ENCODE measurements at places on chromosomes 7 and 10.

DNA sequence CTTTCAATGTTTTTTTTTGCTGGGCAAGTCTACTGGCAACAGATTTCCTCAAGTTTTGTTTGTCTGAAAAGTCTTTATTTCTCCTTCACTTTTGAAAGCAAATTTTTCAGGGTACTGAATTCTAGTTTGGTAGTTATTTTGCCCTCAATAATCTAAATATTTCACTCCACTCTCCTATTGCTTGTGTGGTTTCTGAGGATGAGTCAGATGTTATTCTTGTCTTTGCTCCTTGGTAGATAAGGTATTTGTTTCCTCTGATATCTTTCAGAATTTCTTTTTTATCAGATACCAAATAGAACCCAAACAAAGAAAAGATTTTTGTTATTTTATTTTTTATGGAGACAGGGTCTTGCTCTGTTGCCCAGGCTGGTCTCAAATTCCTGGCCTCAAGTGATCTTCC is 99.2 kb upstream of the MALRD1 start:
- no peak for DNase-seq

DNA sequence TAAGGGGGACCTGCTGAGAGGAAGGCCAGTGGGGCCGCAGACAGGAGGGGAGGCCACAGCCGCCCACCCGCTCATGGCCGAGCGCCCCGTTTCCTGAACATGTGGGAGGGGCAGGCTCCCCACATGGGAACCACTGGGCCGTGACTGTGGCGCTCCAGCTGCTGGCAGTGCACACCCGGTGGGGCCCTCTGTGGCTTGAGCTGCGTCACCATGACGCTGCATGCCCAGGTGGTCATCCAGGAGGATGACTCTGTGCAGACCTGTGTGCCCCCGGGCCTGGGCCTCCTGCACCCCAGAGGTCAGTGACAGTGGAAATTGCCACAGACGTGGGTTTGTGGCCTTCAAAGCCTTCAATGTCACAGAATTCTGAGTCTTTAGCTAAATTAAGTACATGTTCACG is 85.1 kb downstream of the MGMT start:
- DNase-seq, result no peak

DNA sequence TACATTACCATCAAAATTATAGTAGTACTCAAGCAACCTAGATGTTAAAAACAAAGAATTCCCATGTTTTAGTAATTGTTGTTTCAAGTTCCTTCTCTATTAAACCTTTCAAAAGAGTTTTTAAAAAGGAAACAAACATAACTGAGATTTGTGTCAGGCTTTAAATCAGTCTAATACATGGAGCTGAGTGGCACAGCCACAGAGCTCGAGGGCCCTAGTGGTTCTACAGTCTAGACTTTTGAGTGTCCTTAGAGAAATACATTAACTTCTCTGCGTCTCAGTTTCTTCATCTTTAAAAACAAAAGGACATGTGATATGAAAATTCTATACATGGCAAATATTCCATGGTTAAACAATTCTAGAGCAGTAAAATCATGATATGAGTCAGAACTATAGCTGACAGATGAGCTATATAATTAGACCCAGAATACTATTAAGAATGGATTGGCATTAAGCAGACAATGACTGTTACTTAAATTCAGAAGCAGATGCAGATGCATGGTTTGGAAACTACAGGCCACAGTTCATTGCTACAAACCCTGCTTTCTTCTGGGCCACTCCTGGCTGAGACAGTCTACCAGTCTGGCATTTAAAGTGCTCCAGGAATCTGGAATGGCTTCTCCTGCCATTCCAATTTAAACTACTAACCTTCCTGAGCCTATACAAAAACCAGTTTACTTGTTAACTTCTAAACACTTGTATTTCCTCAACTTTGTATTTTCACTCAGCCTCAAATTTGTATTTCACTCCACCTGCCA is 77.4 kb downstream of the EPC1 start:
- no peak for DNase-seq

GRCh38 chr10:129517680-129518057 is 50.6 kb downstream of the MGMT start:
- no peak for DNase-seq

DNA sequence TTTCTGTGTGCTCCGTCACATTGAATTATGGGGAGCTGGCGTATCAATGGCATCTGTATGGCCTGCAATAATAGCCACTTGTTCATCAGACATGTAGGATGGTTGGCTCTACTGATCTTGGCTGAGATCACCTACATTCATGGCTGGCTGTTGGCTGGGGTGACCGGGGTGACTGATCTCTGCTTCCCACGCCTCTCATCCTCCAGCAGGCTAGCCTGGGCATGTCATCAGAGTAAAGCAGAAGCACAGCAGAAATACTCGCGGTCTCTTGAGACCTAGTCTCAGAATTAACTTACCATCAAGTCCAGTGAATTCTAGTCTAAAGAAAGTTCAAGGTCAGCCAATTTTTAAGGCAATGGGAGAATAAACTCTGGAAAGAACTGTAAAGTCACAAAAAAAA is 257.7 kb upstream of the GLI3 start:
- DNase-seq, result no peak

GRCh38 chr10:132634241-132634946 is 96.8 kb downstream of the INPP5A start:
- DNase-seq, result no peak

GRCh38 chr7:82729172-82730030 is 285.8 kb upstream of the CACNA2D1 start:
- DNase-seq, result peak; percentile 3

DNA sequence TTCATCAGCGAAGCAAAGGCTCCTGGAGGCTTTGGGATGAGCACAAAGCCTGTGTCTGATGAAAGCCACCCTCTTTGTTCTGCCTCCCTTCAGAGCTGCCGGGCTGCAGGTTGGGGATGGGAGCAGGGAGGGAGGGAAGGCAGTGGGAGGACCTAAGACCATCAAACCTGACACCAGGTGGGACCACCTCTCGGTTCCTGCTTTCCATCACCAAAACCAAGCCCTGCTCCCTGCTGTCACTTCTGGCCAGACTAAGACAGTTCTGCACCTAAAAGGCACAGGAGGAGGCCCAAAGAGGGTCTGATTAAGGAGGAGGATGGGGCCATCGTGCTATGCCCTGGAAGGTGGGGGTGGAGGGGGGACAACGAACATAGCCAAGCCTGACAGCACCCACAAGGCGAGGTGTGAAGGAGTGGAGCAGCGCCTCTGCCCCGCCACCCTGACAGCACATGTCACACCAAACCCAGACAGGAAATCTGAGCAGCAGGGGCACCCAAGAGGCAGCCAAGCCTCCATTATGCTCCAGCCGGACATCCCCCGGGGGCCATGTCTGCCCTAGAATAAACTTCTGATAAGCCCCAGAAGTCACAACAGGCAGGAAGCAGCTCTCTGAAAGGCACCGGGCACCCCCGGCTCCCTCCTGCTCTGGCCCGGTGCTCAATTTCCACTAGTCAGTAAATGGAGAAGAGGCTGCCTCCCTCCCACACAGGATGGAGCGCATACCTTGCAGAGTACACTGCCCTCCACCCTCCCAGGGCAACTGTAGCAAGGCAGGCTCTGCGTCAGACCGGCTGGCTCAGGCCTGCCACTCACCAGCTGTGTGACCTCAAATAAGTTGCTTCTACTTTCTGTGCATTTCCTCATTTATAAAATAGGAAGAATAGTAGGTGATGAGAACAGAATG is 48.9 kb downstream of the DLG5 start:
- no peak for DNase-seq

- DNase-seq, result no peak
Measured at GRCh38 chr7:19296617-19297016, 151.4 kb upstream of the FERD3L start.

DNA sequence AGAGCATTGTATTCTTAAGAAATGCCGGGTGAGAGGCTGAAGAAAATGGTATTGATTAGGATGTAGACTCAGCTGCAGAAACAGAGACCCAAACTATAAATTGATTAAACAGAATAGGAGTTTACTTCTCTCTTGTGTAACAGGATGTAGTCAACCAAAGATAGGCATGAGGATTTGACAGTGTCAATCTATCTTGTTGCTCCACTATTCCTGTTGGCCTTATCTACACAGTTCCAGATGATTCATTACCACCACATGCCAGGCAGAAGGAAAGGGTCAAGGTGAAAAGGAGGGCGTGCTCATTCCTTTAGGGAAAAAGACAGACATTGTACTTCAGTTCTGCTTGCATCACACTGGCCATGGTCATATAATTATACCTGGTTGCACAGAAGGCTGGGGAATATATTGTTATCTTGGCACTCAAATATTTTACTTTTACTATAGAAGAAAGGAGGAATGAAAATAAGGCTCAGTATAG is 11.9 kb upstream of the DMTF1 start:
- no peak for DNase-seq

- DNase-seq, result no peak
Measured at GRCh38 chr7:97450516-97450915, 281.4 kb upstream of the TAC1 start.

DNA sequence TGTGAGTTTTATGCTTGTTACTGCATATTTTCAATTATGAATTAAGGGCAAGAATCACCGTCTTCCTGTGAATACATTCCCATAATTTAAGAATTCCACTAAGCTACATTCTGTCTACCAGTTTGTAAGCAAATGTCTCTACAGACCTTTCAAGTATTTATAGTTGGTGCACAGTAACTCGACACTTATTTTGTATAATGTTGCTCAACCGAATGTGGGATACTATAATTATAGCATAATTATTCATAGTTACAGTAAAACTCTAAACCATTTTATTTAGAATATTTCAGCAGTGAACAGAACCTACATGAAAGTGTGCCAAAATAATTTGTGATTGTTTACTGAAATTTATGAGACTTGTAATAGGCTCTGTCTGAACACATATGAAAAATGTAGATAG is 17.3 kb upstream of the CUBN start:
- no peak for DNase-seq

DNA sequence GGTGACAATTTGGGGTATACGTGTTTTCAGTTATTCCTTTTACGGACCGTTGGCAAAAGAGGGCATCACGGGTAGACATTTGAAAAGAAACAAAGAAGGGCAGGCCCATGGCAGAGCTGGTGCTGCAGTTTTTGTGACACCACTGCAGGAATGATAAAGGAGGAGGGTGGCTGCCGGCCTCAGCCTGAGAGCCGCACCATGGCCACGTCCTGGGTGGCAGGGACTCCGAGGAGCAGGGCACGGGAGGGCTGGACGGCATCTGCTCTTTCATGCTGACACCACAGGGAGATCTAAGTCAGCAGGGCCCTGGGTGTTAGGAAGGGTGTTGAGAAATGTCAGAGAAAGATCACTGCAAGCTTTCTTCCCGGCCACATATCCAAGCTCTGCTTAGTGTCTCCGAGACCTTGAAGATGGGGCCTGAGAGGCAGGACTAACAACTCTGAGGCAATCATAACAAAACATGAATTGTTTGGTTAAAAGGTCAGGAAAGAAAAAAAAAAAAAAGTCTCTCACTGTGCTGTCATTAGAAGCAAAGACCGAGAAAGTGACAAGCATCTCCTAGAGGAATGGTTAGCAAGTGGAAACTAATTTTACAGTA is 36.6 kb downstream of the INSYN2A start:
- no peak for DNase-seq

- DNase-seq, result no peak
Measured at GRCh38 chr10:44832595-44833390, 78.3 kb upstream of the TMEM72 start.

DNA sequence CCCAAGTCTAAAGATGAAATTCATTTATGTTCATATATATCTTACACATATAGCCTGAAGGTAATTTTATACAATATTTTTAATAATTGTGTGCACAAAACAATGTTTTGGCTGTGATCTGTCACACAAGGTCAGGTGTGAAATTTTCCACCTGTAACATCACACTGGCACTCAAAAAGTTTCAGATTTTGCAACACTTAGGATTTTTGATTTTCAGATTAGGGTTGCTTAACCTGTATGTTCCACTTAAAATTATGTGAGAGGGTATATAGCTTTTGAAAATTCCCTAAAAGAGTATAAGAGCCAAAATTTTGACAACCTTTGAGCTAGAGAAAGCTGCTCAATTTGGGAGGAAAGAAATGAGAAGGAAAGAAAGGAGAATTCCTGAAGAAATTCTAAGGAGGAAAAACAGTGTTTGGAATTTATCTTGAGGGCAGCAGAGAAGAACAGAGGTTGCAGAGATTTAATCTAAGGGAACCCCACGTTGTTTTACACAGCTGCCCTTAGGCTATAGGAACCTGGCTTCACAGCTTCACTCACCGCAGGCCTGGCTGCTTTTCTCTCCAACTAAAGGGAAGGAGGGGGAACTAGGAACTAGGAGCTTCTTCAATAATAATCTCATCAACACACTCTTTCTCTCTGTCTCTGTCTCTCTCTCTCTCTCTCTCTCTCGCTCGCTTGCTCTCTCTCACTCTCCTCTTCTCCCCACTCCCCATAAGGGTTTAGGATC is 8.5 kb downstream of the VOPP1 start:
- no peak for DNase-seq

GRCh38 chr10:49005270-49005669 is 65.6 kb upstream of the LRRC18 start:
- DNase-seq, result no peak

DNA sequence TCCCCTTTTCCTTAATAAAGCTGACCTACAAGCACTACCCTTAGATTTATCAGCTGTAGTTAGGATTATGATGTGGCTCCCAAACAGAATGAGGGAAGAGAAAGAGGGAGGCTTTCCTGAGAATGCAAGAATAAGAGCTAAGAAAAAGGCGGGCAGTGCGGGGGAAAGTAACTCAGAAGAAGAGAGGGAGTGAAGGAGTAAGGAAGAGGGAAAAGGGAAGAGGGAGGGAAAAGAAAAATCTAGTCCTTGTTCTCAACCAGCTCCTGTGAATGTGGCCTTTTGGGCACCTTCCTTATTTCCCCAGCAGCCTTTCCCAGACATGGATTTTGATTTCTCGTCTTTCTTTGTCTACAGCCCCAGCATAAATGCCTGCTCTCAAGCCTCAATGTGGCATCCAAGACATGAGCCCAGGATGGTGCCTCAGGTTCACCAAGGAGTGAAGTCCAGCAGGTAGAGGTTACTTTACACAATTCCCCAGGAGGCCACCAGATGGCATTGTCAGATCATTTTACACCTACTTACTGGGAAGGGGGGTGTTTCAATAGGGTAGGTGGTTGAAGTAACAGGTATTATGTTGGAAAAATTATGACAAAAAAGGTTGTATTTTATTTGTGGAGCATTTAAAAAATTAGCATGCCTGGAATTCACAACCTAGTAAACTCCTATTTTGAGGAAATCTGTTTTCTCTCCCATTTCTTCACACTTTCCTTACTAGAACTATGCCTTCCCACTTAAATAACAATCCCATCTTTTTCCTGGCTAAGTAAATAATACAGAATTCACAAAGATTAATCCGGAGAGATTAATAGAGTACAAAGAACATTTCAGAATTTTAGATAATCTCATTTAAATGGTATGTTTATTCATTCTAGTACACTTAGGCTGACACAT is 106.5 kb downstream of the HTR7 start:
- DNase-seq, result peak; percentile 45
